ENCODE measurements at places on chromosomes 3 and 15.

- no peak for DNase-seq
Observed at GRCh38 chr3:76495216-76495615, 544.7 kb upstream of the ROBO2 start.

DNA sequence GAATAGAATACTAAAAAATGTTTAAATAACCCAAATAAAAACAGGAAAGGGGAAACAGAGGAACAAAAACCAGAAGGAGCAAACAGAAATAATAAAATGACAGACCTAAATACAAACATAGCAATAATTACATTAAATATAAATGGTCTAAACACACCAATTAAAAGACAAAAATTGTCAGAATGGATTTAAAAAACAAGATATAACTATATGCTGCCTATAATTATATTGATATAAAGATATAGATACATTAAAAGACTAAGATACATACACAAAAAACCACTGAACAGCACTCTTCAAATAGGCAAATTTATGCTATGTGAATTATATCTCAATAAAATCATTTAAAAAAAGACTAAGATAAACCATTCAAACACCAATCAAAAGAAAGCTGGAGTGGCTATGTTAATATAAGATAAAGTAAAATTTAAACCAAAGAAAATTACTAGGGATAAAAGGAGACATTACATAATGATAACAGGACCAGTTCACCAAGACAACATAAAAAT, 168.9 kb downstream of the SMAD6 start:
- DNase-seq, result no peak

GRCh38 chr3:51637941-51638471, 33.0 kb upstream of the TEX264 start:
- DNase-seq, result no peak

DNA sequence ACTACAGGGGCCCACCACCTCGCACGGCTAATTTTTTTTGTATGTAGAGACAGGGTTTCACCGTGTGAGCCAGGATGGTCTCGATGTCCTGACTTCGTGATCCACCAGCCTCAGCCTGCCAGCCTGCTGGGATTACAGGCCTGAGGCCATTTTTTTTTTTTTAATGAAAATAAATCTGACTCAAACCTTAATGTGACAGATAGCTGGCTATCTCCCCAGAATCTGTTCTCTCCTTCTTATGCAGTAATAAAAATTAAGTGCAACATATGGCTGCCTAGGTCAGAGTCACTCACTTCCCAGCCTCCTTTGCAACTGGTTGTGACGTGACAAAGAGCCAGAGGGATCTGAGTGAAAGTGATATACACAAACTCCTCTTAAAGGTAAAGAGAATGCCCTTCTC, 53.0 kb downstream of the ZNF148 start:
- no peak for DNase-seq

- DNase-seq, result no peak
Observed at GRCh38 chr3:104066658-104067057, 1300.1 kb upstream of the ALCAM start.

GRCh38 chr3:192875971-192876565, 41.6 kb downstream of the MB21D2 start:
- no peak for DNase-seq

DNA sequence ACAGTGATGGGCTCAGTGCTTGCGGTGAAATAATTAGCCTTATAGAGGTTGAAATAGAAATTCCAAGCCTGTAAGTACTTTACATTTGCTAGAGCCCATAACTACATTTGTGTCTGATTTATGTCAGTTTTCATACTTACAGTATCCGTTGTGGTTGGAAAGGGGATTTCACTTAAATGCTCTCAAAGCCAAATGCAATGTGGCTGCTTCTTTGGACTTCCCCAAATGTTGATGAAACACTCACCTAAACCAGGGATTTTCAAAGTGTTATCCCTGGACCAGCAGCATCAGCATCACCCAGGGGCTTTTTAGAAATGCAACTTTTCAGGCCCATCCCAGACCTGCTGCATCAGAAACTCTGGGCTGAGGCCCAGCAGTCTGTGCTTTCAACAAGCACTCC, 378.7 kb downstream of the MCTP2 start:
- DNase-seq, result no peak

GRCh38 chr15:60507596-60508424, 28.9 kb upstream of the ICE2 start:
- DNase-seq, result no peak

DNA sequence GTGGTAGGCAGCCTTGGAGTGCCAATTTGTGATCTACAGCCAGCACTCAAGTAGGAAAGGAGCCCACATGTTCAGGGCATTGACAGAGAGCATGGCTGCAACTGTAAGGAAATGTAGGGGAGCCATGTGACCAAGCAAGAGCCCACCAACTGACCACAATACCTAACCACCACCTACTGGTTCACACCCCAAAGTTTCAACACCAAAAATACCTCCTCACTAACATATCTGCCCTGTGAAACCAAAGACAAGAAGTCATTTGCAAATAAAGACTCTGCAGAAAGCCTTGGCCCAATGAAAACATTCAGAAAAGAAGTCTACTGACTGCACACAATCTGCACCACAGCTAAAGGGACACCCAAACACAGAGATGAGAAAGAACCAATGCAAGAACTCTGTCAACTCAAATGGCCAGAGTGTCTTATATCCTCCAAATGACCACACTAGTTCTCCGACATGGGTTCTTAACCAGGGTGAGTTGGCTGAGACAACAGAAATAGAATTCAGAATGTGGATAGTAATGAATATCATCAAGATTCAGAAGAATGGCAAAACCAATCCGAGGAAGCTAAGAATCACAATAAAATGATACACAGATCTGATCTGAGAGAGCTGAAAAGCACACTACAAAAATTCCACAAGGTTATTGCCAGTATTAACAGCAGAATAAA, 40.6 kb downstream of the SLC9C1 start:
- no peak for DNase-seq

- no peak for DNase-seq
Observed at GRCh38 chr15:54659646-54660045, 537.1 kb downstream of the RSL24D1 start.

GRCh38 chr15:93324186-93324975, 235.4 kb upstream of the RGMA start:
- DNase-seq, result no peak

- no peak for DNase-seq
Observed at GRCh38 chr3:13507570-13508339, 27.6 kb downstream of the HDAC11 start.

DNA sequence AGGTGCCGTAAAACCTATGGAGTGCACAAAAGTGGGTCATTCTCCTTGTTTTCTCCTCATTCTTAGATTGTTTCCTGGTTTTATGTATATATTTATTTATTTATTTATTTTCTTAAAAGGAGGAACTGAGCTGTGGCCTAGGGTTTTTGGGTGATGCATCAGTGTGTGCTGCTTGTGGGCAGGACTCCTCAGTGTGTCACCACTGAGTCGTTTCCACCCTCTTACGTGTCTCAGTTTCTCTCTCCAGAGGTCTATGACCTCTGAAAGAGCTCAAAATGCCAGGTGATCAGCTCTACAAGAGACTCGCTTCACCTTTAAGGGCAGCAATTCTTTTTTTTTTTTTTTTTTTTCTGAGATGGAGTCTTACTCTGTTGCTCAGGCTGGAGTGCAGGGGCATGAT, 72.9 kb downstream of the CD200 start:
- DNase-seq, result no peak

- DNase-seq, result no peak
Observed at GRCh38 chr3:119841808-119842471, 60.0 kb downstream of the NR1I2 start.

DNA sequence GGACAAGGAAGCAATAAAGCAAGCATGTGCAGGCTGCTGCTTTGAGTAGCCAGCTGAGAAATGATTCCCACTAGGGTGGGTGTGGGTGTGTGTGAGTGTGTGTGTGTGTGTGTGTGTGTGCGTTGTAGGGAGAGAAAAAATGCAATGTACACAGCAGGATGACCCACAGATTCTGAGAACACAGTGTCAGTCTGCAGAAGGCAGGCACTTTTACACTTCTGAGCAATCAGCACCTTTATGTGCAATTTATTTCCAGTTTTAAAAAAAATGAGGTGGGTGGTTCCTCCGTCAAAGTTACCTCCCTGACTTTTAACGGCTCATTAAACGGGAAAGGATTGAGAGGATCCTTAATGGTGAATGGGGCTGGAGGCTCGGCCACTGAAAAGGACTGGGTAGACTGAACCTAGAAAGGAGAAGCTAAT, 38.5 kb upstream of the LIPC start:
- no peak for DNase-seq

GRCh38 chr3:29267226-29267625, 13.6 kb upstream of the RBMS3 start:
- no peak for DNase-seq

DNA sequence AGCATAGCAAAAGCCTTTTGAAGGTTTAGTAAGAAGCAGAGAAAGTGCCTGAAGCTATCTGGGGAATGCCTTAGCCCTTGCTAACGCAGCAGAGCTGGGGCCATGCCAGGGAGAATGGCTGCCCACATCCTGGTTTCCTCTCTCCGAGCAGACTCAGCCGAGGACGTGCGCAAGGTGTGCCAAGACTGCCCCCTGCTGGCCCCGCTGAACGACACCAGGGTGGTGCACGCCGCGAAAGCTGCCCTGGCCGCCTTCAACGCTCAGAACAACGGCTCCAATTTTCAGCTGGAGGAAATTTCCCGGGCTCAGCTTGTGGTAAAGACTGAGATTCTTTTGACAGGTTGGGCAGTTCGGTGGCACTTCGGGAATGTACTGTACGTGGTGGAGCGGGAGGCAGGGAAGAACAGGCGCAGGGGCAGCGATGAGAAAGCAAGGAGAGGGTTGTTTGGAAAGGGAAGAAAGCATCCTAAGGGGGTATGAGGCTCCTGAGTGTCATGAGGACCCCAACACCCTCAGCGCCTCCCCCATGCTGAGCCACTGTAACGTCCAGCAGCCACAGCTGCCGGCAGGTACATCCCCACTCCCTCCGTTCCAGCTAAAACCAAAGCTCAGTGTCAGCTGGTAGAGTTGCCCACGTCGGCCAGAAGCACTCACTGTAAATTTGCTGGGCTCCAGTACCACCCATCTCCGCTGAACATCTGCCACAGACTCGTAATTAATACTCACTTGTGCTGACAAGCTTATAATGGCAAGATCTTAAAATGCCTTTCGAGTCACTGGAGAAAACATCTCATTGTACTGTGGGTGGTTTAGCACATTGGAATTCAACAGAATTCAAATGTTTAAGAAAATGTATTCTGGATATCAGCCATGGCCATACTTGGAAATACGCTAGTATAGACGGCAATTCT, 4.4 kb downstream of the AHSG start:
- DNase-seq, result no peak

GRCh38 chr3:96510334-96510733, 304.1 kb upstream of the EPHA6 start:
- no peak for DNase-seq

- no peak for DNase-seq
Observed at GRCh38 chr15:98812716-98813446, 164.5 kb downstream of the IGF1R start.

GRCh38 chr3:12982619-12983101, 90.6 kb downstream of the IQSEC1 start:
- DNase-seq, result no peak

- no peak for DNase-seq
Observed at GRCh38 chr3:45623393-45623792, 28.8 kb downstream of the LIMD1 start.

- no peak for DNase-seq
Observed at GRCh38 chr3:59084583-59084982, 34.8 kb upstream of the CFAP20DC start.

DNA sequence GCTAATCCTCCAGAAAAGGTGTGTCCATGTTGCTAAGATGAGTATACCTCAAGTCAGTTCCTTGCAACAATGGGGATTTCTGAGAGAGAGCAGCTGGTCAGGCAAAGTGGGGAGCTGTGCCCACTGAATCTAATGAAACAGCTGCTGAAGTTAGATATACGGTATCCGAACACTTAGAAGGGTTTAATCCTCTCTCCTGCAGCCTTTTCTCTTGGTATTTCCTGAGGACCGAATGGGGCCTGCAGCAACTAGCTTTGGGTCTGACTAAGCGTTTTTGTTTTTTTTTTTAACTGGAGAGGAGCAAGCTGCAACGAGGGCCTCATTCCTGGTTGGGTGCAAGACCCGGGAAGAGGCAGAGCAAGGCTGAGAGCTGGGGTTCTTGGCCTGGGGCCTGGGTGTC, 37.6 kb upstream of the BNC1 start:
- DNase-seq, result no peak

DNA sequence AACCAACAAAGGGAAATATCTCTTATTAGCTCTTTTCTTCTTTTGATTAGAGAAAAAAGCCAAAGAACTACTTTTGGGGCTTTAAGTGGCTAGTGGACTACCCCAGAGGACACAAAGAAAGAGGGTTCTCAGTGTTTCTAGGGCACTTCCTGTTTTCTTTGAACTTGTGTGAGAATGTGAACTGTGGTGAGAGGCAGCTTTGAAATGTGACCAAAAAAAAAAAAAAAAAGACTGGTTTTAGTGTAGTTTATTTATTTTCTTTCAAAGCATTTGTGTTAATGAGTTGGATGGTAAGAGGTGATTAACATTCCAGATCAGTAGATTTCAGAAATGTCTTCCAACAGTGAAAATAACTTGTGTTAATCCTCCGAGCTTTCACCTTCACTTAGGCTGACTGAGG, 32.4 kb downstream of the SELENOT start:
- no peak for DNase-seq

- no peak for DNase-seq
Observed at GRCh38 chr15:81377871-81378270, 3.9 kb upstream of the TMC3 start.

GRCh38 chr15:24878153-24878552, 76.6 kb upstream of the SNRPN start:
- DNase-seq, result peak; percentile 4

GRCh38 chr15:59594493-59594942, 17.1 kb upstream of the GCNT3 start:
- DNase-seq, result no peak

DNA sequence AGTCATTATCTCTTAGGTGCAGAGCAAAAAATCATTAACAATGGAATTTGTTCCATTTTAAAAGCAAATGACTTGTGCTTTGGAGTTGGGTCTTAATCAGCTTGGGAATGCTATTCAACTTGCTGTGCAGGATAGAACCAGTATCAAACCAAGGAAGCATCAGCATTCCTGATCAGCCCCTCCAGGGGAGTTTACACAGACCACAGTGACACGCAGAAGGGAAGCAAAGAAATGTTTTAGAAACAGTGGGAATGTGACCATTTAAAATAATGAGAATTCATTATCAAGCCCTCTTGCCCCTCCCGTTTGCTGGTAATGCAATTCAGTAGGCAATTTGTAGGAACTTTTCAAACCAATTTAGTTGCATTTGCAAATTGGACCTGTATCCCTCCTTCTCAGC, 155.1 kb downstream of the LRTM1 start:
- no peak for DNase-seq

DNA sequence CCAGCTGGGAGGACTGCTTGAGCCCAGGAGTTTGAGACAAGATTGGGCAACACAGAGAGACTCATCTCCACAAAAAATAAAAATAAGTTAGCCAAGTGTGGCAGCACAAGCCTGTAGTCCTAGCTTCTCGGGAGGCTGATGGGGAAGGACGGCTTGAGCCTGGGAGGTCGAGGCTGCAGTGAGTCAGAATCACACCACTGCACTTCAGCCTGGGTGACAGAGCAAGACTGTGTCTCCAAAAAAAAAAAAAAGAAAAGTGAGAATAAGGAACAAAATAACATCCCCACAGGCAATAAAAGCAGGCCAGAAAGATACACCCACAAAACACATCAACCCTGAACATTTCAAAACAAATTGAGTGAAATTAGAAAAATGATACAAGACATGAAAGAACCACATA, 48.7 kb upstream of the OCA2 start:
- no peak for DNase-seq

- DNase-seq, result no peak
Observed at GRCh38 chr15:70486451-70487386, 276.6 kb downstream of the UACA start.

- DNase-seq, result no peak
Observed at GRCh38 chr3:43959498-43960447, 269.0 kb downstream of the ABHD5 start.

All from NCI-H1930 (cell line).